ENCODE measurements at places on chromosomes 1 and 21. TPM values are rescaled to one million over a fixed set of nuclear protein-coding genes. Genes with fewer than 3 reads are reported as not detected.

- H3K27ac ChIP-seq, result no peak overlapping the region
- peaks cover 4% of the 10 kb centered on the region for H3K27me3 ChIP-seq
- no peaks in the 10 kb centered on the region for H3K36me3 ChIP-seq
- no peak overlapping the region for H3K4me3 ChIP-seq
These were observed 26.4 kb downstream of the FNBP1L start for GRCh38 chr1:93474321-93474720.

RHOU gene
- 0.17 TPM for total RNA-seq

TMEM269 gene
- total RNA-seq, result 0.24 TPM

SPRR5 gene
- total RNA-seq, result not detected
